ENCODE measurements at places on chromosomes 7 and 10.

DNA sequence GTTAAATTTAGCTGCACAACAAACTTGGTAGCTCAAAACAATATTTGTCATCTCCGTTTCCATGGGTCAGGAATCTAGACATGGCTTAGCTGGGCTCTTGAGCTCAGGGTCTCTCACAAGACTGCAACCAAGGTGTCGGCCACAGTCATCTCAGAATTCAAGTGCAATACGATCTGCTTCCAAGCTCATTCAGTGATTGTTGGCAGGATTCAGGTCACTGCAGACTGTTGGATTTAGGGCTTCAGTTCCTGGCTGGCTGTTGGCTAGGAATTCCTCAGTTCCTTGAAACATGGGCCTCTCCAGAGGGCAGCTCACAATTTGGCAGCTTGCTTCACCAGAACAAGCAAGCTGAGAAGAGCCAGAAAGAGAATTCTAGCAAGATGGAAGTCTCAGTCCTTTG lies 17.5 kb upstream of the CHST3 start:
- DNase-seq = no peak

DNA sequence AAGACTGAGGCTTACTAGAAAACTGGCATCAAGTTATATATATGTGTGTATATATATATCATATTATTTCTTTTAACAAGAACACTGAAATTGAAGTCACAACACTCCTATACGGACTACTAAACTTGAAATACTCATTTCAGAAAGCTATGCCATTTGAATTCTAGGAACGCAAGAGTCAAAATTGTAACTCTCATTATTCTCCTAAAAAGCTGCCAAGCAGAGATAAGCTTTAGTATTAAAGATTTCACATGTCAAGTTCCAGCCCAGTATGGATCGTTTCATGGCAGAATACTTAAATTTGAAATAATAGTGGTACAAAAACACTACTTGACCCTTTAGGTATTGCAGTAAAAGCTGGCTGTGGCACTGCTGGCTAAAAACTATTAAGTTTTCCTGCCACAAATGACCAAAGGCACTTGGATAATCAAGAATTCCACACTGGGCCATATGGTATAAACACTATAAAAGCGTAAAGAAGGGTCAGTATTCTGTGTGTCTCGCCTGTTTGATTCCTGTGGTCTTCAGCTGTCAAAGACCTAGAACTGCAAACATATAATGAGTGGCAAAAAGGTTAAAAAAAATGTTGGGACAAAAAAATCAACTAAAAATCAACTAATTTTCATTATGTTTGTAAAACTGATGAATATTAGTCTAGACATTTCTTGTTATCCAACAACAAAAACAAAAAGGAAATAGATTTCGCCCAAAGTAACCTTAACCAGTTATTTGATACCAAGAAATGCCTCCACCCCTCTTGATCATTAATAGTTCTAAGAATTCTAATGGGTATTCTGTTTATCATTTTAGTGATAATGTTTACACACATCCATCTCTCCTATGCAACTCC lies 2.4 kb downstream of the CCDC71L start:
- no peak for DNase-seq

DNA sequence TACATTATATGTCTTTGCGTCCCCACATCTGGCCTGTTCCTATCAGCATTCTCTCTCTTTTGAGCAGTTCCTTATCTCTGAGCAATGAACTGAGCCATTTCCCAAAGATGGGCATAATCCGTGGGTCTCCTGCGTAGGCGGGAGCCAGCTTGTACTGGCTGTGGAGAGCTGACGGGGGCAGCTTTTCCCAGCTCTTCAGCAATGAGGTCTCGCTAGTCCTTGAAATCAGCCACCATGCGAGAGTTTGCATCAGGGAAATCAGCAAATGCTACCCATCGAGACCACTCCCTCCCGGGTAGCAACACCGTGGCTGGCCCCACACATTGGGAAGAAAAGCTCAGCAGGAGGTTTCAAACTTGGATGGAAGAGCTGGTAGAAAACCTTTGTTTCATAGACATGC lies 51.9 kb upstream of the FAM180A start:
- no peak for DNase-seq

GRCh38 chr7:33038639-33039038 lies 23.9 kb downstream of the NT5C3A start:
- no peak for DNase-seq

GRCh38 chr7:82443547-82444219 lies at the start of gene CACNA2D1:
Gene CACNA2D1, minus strand, starts transcription at chr7:82443777.
- DNase-seq = no peak

- no peak for DNase-seq
These were observed 76.1 kb upstream of the LYZL2 start for GRCh38 chr10:30705625-30706149.

- no peak for DNase-seq
These were observed 5.8 kb upstream of the KCNH2 start for GRCh38 chr7:150983893-150984368.

DNA sequence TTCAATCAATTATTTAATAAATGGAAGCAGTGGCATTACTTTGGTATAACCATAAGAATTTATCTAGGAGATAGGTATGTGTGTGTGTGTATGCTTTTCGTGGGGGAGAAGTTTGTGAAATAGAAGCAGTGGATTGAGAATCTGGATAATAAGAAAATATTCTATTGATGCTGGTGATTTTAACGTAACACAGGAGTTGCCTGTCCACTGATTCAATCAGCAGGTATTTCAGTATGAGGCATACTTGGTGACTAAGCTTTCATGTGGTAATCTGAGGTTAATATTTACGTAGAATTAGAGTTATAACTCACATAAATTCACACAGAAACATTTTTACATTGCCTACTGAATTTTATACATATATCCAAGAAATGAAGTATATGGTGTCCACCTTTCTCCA lies 568.0 kb downstream of the ZWINT start:
- DNase-seq = no peak

- DNase-seq = no peak
These were observed 28.8 kb downstream of the ITGB8 start for GRCh38 chr7:20359341-20359963.

DNA sequence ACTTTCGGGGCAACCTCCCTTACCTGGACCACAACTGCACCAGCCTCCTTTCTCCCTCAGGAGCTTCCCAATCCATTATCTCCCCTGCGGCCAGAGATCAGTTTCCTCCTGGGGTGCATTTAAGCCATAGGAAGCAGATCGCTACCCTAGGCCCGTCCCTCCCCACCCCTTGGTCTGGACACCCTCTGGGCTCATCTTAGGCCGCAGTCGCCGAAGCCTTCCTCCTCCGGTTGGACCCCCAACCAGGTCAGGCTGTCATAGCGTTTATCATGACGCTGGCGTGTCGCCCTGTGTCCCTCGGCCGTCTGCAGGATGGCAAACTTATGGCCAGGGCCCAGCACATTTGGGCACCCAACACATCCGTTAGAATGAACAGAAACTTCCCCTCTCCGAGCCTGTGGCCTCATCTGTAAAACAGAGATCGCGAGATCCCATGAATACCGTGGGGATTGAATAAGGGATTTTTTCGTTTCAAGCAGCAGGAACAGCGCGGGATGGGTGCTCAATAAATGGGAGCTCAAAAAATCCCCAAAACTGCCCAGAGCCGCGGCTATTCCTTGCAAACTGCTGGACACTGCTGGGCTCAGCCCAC lies 669 bp upstream of the AP5Z1 start:
- DNase-seq = no peak

DNA sequence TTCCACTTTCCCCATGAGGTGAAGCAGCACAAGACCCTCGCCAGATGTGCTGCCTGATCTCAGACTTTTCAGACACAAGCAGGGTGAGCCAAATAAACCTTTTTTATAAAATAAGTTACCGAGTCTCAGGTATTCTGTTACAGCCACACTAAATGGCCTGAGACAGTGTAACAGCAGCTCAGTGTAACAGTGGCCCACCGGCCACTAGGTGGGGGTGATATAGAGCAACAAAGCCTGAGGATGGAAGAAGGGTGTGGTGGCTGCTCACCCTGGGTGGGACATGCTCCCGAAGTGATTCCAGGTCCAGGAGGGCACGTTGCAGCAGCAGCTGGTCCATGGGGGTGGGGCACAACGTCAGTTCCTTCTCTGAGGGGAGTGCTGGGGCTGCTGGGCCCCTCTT lies 44.6 kb downstream of the BMS1 start:
- no peak for DNase-seq

- DNase-seq = no peak
These were observed 414.2 kb upstream of the PODXL start for GRCh38 chr7:131970602-131971001.
